ENCODE measurements at places on chromosomes 1 and 21. TPM values are rescaled to one million over a fixed set of nuclear protein-coding genes. Genes with fewer than 3 reads are reported as not detected.

- no peaks in the 10 kb centered on the region for H3K4me1 ChIP-seq
- no peak overlapping the region for H3K27ac ChIP-seq
- no peak for DNase-seq
- H3K36me3 ChIP-seq: no peaks in the 10 kb centered on the region
- H3K4me3 ChIP-seq: no peak overlapping the region
- no peaks in the 10 kb centered on the region for H3K27me3 ChIP-seq
These were observed 85.5 kb downstream of the VWA5B1 start for GRCh38 chr1:20376171-20376570.

DNA sequence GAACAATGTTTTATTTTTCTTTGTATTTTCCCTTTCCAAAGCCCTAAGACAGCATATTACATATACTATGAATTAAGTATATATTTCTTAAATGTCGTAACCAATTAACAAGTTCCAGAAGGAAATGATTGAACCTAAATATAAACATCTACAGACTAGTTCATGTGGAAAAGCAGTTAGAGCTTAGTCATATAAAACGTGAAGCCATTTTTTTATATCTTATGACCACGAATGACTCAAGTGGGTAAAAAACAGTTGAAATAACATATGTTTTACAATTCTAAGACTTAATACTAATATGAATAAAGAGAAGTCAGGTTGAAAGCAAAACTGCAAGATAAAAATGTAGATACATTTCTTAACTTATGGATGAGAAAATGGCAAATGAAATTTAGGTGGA, 307.3 kb downstream of the BRINP3 start:
- no peak overlapping the region for H3K27ac ChIP-seq
- no peaks in the 10 kb centered on the region for H3K27me3 ChIP-seq
- no peak overlapping the region for H3K4me3 ChIP-seq
- no peaks in the 10 kb centered on the region for H3K36me3 ChIP-seq

DNA sequence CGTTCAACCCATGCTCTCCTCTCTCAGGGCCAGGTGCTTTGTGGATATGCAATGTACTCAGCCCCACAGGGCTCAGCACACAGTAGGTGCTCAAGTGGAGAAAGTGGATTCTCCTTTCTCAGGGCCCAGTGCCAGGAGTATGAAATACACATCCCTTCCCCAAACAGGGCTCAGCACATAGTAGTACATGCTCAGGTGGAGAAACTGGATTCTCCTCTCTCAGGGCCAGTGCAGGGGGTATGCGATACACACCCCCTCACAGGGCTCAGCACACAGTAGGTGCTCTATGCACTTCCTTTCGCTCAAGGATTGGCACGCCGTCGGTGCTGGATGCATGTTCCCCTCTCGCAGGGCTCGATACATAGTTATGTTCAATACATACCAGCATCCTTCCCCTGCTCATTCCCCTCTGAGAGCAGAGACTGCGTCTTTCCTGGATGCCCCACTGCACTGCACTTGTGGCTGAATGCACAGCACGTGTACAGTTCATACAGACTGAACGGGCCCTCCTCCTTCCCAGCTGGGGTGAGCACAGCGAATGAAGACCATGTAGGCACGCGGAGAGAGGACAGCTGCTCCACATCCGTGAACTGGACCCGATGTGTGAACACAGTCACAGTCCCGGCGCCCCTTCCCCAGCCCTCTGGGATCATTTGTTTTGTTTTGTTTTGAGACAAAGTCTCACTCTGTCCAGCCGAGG, 16.6 kb upstream of the DISP3 start:
- no peak overlapping the region for H3K27ac ChIP-seq
- DNase-seq: no peak
- H3K4me3 ChIP-seq: no peak overlapping the region
- no peaks in the 10 kb centered on the region for H3K36me3 ChIP-seq
- H3K27me3 ChIP-seq: no peaks in the 10 kb centered on the region
- H3K4me1 ChIP-seq: peaks cover 4% of the 10 kb centered on the region

DNA sequence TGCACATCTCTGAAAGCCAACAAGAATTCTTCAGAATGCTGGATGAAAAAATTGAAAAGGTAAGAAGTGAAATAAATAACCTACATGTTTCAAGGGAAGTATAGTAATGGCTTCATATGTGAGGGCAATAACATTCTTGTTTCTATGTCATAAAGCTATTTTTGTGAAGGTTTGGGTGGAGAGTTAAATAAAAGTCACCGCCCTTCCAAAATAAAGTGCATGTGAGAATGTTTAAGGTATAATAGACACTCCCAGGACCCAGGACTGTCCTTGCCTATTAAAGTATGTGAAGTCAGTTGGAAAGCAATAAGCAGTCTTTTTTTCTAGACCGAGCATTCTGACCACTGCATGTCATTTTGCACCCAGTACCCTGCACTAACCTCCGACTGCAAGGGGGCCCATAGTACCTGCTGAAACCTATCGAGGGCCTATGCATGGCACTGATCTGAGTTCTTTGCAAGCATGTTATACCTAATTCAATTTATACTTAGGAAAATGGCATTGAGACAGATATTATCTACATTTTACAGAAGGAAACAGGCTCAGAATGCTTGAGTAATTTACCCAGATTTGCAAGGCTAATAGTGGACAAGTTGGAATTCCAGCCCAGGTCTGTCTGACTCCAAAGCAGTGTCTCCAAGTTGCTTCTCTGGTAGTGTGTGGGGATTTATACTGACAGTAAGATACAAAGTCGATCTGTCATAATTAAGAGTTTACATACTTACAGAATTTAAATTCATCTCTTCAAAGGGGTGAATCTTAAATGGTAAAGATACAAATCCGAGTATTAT, 156.1 kb downstream of the EDEM3 start:
- H3K36me3 ChIP-seq: no peaks in the 10 kb centered on the region
- H3K27ac ChIP-seq: no peak overlapping the region
- H3K4me3 ChIP-seq: no peak overlapping the region
- peaks cover 2% of the 10 kb centered on the region for H3K4me1 ChIP-seq
- H3K27me3 ChIP-seq: no peaks in the 10 kb centered on the region
- DNase-seq: no peak

DNA sequence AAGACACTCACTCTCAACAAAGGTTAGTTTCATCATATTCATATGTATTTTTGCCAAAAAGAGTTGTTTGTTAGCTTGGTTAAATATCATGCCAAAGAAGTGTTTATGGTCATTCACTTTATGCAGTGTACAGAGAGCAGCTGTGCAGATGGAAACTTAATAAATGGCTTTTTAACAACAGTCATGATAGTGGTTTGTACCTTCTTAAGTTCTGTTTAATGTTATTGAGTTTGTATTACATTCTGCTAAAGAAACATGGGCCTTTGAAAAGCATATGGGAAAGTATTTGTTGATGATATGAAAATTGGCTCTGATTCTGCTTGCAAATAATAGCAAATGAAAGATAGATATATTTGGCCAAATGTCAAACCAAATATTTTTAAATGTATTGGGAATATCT, 607.3 kb downstream of the NCAM2 start:
- H3K27me3 ChIP-seq: no peaks in the 10 kb centered on the region
- no peak overlapping the region for H3K4me3 ChIP-seq
- H3K36me3 ChIP-seq: no peaks in the 10 kb centered on the region
- DNase-seq: no peak
- H3K27ac ChIP-seq: no peak overlapping the region

Gene ETS2
- 53.3 TPM for total RNA-seq

Gene FRRS1
- total RNA-seq: 16.1 TPM

Gene LBR
- total RNA-seq: 28.7 TPM

Gene FCRL1
- total RNA-seq: not detected

Gene ANGPTL1
- 11.3 TPM for total RNA-seq

Gene MIXL1
- 1.1 TPM for total RNA-seq
